NCI-H1694 treated with DMSO at 0.1 percent for 48 hours (cell line): ENCODE measurements at places on chromosomes 2 and 18.

GRCh38 chr18:46155641-46156051, 51.5 kb downstream of the HAUS1 start:
- no peak for DNase-seq

- DNase-seq = no peak
These were observed 70.4 kb downstream of the IL1R2 start for GRCh38 chr2:102061962-102062795.

DNA sequence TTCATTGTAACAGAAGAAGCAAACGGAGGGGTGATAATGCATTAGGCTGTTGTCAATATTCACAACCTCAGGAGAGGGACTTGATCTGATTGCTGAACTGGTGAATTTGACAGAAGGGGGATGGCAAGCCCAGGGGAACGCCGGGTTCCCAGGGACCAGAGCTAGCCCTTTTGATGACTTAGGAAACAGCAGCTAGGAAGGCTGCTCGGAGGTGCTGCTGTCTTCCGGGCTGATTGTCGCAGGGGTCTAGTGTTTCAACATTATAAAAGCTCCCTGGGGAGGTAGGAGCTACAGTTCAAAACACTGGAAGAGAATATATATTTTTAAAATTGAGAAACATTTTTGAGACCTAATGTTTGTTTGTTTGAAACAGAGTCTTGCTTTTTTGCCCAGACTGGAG, 47.3 kb downstream of the CD8B2 start:
- DNase-seq = no peak

DNA sequence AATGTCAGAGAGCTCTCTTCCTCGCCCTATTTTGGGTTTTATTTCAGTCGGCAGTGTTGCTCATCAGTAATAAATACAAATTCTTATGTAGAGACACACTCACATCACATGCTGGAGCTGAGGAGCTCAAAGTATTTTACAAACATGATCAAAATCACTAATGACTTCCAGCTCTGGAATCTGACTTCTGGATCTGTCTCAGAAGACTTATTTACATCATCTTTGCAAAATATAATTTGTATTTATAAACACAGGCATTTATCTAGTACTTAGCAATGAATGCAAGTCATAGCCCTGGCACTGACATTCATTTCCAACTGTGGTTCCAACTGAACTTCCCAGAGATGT, 327.1 kb downstream of the NCKAP5 start:
- DNase-seq = no peak

DNA sequence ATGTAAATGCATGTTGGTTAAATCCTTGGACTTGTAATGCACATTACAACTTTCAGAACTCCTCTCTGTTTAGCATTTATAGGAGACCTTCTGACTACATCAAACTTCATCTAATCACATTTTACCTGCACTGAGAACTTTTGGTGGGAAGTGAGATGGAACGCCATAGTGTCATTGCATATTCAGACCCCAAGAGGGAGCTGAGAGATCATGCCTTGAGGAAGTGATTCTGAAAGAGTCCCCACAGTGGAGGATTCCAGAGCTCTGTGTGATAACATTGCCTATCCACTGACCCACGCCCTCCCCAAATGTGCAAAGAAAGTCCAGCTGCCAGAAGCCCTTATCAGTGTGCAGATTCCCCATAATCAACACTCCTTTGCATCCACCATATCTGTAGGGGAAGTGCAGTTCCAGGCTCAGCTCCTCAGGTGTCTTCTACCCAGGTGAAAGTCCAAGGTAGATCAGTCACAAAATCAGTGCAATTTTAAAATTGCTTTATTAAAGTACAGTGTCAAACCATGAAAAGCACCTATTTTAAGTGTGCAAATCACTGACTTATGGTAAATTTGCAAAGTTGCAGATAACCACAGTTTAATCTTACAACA, 212.4 kb downstream of the RPIA start:
- no peak for DNase-seq

- no peak for DNase-seq
These were observed 16.5 kb upstream of the ME2 start for GRCh38 chr18:50862401-50862800.

DNA sequence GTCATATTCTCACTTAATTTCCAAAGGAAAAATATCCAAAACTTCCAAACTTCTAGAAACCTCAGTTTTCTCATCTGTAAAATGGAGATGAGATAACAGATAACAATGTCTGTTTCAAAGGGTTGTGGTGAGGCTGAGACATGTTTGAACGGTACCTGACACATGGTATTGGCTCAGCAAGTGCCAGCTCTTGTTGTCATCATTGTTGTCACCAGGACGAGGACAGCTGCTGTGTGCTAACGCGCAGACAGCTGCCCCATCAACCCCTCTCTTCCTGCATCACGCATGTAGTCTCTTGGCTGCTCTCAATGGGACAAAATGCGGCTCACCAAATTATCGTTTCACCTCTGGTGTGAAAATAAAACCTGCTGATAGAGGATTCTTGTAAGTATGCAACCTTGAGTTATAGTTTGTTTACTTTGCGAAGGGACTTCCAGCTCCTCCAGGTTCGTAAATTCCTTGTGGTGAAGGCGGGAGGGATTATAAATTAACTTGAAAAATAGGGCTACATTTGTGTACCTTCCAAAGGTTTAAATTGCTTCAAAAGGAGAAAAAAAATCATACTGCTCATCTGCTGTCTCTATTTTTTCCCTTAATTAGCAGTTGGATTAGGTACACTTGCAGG, 605.4 kb downstream of the BCL11A start:
- no peak for DNase-seq

GRCh38 chr2:131125195-131125757, 20.1 kb downstream of the PLEKHB2 start:
- DNase-seq = no peak

GRCh38 chr2:240324312-240325015, 111.0 kb upstream of the GPC1 start:
- peak; percentile 52 for DNase-seq

DNA sequence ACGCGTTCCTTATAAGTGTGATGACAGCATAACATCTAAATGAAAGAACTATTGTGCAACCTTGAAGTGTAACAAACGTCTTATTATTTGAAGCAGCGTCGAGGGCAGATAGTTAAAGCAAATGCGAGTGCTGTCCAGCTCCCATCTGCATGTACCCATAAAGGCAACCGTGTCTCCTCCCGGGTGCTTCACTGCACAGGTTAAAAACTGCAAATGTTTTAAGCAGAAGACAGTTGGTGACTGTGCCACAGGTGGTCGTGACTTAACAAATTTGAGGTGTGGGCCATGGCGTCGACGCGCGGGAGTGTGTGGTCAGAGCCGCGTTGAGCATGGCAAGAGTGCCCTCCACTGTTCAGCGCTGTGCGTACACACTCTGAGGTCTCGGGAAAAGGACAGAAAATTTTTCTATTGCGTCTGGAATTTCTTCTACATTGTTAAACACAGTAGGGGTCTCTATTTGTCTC, 6.4 kb downstream of the SALL3 start:
- no peak for DNase-seq

DNA sequence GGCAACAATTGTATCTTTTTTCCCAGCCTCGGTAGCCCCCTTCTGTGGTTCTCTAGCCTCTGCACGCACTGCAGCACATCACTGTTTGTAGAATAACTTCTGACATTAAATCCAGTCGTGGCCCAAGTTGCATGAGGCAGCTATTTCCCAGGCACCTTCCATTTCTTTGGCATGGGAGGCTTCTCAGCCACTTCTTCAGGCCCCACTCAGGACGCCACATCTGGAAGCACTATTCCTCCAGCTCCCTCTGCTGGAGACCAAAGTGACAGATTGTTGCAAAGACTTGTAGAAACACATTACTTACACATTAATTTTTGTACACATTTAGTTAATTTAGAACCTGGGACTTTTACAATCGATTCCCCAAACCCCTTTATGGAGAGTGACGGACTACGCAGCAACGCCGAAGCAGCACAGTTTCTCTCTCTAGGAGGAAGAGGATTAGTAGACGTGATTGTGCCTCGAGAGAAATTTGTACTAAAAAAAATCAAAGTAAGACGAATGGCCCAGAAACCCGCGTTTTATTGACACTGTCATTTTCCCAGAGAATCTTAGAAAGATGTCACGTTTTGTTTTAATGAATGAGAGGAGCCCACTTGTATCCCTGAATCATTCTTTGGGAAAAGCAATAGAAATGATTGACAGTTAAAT, 57.8 kb upstream of the RGPD5 start:
- peak; percentile 59 for DNase-seq

DNA sequence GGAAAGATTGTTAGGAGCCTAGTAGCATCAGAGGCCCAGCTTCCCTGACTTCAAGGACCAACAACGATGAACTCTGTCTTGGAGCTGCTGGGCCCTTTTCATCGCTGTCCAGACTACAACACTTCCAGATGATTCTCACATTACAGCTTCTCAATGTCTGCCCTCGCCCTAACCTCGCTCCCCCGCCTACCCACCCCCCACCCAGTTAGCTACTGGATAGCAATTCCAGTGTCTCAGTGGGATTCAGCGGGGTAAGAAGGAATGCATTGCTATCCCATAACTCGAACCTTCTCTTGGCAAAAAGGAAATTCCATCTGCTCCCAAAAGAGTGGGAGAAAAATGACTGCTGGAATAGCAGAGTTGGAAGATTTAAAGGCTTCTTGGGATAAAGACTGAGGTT, 65.0 kb downstream of the RPL37A start:
- DNase-seq = no peak

GRCh38 chr2:128668946-128669345, 350.3 kb upstream of the HS6ST1 start:
- no peak for DNase-seq

- no peak for DNase-seq
These were observed 17.5 kb upstream of the MAP3K20 start for GRCh38 chr2:173058097-173058496.

- no peak for DNase-seq
These were observed 19.0 kb upstream of the CPO start for GRCh38 chr2:206920310-206920709.

DNA sequence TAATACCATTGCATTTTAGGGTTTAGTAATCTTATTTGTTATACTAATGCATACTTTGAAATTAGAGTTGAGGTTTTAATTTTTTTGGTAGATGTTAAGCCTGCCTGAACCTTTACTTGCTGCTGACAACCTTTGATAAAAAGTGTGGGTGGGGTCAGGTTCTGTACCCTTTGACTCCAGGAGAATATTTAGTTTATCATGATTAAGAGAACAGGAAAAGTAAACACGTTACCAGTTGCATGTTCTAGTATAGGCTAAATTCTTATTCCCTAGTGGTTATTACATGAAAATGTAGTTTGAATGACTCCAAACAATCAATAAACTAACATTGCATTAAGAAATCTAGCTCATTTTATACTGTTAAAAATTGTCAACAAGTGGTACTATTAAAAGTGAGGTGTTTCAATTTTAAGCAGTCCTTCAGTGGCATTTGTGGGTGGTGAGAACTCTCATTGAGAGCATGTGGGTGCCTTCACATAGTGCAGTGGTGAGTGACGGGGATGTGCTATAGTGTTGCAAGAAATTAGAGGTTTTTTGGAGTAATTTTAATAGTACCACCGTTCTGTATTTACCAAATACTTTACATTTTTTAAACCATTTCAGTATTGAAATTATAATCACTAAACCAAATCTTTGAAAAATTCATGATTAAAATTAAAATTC, 29.9 kb downstream of the PHLPP1 start:
- no peak for DNase-seq

DNA sequence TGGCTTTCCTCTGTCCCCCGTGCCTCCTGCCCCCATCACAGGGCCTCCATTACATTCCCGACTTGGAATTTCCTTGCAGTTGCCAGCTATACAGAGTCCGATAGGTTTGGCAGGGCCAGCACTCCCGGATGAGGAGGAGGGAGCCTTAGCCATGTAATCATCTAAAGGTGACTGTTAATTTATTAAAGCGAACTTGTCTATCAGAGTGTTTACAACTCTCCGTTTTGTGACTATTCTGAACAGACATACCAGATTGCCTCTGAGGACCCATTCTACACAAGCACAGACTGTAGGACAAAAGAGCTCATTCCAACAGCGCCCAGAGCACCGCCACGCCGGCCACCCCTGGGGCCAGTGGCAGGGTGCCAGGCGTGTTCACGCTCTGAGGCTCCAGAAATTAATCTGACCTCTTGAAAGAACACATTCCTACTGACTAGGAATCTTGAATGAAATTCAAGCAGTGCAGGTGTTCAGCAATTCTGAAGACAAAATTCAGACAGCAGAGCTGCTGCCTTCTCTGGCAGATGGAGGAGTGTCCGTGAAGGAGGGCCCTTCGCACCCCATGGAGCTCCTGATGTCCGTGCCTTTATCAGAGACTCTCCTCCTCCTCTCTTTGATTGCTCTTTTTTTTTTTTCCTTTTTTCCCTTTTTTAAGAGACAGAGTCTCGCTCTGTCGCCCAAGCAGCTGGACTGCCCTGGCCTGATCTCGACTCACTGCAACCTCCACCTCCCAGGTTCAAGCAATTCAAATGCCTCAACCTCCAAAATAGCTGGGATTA, 58.1 kb upstream of the RALBP1 start:
- no peak for DNase-seq

DNA sequence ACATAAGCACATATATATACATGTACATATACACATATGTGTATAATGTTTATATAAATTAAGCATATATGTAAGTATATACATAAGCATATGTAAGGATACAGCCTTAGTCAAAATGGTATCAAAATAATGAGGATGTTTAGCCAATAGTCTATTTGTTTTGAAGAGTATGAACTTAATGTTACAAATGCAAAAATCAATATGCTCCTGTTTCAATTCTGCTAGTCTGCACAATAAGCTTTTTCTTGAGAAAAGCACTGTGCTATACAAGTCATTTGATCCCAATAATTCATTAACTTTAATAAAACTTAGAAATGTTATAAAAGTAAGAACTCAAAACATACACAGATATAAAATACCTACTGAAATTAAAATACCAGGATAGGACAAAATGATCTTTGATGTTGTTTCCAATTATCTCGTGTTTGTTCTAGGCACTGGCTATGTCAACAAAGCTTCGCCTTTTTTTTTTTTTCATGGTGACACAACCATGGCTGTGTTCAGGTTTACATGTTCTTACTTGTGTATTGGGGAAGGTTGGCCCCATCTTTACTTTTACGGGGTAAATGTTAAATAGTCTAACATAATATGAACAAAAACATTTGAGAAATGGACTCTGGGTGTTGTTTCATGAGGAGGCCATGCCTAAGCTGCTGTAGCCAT, 271.1 kb upstream of the CDH19 start:
- DNase-seq = no peak
